ENCODE measurements at places on chromosomes 5 and 9.

DNA sequence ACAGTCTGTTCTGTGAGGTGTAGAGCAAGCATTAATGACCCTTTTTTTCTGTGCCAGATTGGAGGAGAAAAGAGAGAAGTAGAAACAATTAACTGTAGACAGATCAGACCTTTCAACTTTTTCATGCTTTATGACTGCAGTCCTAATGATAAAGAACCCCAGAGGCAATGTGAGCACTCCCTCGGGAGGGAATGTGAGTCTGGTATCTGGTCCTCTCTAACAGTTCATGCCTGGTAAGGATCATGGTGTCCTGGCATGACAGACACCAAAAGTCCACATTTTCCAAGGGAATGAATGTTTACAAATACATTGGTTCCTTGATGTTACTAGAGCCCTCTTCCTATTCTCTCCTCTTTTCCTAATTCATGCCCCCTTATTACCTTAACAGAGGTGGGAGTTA lies 70.3 kb downstream of the MTAP start:
- no peak for DNase-seq

GRCh38 chr9:131810351-131811170 lies 70.7 kb upstream of the RAPGEF1 start:
- DNase-seq = no peak

DNA sequence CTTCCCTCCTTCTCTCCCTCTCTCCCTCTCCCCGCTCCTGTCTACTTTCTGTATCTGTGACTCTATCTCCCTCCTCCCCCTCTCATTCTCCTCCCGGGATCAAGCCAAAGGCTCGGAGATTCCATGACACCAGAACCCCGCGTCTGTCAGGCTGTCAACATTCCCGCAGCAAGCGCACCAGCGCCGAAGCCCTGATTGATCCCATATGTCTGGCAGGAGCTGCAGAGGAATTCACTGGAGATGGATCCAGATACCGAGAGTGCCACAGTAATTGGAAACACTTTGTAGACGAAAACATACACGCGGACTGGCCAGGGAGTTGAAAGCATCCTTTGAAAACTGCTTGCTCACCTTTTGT lies 300 bp upstream of the SVEP1 start:
- no peak for DNase-seq

DNA sequence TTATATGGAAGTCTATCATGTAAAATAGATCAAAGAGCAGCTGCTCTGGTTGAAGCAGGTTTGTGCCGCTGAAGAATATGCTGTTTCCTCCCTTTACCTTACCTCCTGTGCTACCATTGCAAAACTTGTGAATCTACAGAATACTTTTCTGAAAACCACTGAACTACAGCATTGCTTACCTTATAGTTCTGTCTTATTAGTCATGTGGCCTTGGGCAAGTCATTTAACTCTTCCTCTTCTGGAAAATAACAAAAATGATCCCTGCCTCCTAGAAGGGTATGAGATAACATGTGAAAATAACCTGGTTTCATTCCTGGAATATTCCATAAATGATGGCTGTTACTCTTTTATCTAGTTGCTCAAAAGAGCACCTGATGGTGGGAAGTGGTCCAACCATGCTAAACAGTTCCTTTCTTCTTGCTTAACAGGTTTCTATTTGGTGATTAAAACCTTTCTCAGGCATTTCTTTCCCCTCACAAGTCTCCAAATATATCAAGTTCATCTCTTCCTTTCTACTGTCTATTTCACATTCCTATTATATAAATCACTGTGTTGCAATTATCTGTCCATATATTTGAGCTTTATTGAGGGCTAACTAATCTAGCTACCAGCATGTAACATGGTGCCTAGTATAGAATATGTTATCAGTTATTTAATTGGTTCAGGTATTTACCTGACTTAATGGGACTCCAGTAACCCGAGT lies 15.0 kb downstream of the TRIM32 start:
- DNase-seq = no peak

DNA sequence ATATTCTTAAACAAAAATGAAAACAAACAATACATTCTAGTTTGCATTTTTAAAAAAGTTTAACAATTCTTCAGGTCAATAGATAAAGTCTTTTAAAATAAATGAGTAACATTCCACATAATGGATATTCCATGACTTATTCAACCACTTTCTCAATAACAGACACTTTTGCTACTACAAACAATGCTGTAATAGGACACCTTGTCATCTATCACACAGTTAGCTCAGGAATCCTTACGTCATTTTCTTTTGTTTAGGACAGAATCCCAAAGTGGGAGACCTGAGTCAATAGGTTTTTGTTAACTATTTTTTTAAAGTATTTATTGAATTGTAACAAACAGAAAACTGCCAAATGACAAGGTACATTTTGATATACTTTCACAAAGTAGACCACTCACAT lies 72.5 kb downstream of the CEP120 start:
- no peak for DNase-seq

DNA sequence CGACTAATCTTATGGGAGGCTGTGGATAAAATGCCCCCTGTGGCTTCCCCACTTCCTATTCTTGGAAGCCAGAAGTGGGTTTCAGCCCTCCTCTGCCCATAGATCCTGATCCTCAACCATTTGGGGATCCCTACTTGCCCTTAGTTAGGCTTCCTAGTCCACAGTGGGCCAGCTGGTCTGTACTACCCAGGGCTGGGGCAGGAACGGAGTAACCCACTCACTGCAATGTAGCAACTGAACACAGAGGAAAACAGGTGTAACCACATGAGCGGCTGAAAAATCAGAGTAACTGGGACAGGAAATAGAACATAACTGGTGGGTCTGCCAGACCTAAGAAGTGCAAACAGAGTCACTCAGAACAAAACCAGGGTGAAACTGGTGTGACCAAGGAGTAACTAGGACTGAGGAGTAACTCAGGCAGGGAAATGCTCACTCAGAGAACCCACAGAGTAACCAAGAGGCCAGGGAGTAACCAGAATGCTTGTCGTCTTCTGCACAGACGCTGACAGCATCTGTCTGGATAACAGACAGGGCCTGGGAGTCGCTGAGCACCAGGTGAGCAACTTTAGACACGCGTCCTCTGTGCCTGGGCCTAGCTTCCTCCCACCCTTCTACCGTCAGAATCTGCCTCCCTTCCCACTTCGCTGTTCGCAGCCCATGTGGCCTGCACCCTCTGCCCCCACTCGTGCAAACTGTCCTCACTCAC lies 1.0 kb downstream of the AQP3 start:
- DNase-seq = peak; percentile 75

- DNase-seq = no peak
Measured at GRCh38 chr5:118806571-118806970, 181.8 kb downstream of the DTWD2 start.
